8988T (cell line): ENCODE measurements at places on chromosomes 16 and 17.
A peak's percentile ranks its signal among the peaks of the same experiment; 100 is the strongest.

GRCh38 chr17:74502861-74503260 lies 28.4 kb downstream of the CD300LB start:
- no peak for DNase-seq

GRCh38 chr17:80112471-80113032 lies 11.2 kb downstream of the GAA start:
- DNase-seq = no peak

DNA sequence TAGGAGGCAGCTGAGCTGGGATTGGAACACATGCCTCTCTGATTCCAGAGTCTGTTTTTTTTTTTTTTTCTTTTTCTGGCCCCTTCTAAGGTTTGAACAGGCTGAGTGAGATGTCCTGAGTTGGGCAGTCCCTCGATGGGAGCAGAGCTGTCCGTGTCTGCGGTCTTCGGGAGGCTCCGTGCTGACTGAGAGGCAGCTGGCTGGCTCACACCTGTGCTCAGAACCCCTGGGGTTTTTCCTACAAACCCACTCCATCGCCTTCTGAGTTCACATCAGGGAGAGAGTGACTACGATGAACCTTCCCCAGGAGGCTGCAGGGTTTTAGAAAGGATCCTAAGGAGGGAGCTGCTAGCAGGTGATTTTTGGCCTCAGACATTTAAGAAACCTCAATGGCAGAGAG lies 92.5 kb downstream of the IRF8 start:
- DNase-seq = peak; percentile 15

DNA sequence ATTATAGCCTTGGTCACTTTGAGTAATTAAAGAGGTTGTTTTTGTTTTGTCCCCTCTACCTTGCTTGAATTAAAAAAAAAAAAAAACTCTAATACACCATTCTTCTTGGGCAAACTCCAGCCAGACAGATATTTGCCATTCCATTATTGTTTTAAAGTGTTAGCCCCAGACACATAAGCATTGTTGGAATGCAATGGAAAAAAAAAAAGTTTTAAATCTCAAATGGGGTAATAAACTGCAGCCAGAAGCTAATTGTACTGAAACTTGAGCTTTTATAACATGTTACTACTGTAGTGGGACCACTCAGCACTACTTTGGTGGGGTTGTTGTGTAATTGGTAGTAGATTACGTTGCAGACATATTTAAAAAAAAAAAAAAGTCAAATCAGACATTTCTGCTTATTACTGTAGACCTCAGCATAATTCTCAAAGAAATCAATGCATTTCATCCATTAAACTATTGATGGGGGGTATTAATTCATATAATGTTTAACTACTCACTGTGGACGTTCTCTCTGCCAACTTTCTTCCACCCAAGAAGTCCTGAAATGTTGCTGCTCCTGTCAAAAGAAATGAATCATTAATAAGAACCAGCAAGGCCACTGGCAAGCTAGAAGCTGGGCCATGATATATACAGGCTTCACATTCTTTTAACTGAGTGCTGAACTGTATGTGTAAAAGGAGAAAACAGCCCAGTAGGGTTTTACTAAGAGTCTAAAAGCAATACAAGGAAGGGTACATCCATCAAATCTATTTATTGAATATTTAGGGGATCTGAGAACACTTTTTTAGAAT lies 626.6 kb upstream of the SOX9 start:
- no peak for DNase-seq

- DNase-seq = peak; percentile 87
Observed at GRCh38 chr16:79599256-79599836, 1.2 kb downstream of the MAF start.

GRCh38 chr16:82782715-82783251 lies 156.0 kb downstream of the CDH13 start:
- DNase-seq = no peak

DNA sequence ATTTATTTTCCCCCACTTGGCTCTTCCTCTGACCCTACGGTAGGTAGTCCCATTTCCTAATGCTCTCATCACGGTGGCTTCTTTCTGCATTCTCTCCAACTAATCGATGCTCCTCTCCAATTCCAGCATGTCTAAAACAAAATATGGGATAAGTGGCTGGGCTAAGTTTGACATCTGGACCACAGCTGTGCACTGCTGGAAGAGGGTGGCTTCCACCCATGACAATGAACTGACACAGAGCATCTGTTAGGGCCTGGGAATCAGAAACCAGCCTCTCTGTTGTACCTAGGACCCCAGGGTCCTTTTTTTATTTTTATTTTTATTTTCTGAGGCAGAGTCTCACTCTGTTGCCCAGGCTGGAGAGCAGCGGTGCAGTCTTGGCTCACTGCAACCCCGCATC lies 29.0 kb upstream of the SLC39A11 start:
- no peak for DNase-seq

GRCh38 chr16:10579965-10580882 lies at the start of gene EMP2:
Gene EMP2 (minus strand): TSS chr16:10580598. CDS start chr16:10547617, 32,981 bp downstream.
- peak; percentile 82 for DNase-seq

- peak; percentile 49 for DNase-seq
Observed at GRCh38 chr17:75845058-75845711, 981 bp upstream of the UNC13D start.

- no peak for DNase-seq
Observed at GRCh38 chr16:17921357-17921978, 415.1 kb downstream of the NPIPA8 start.

DNA sequence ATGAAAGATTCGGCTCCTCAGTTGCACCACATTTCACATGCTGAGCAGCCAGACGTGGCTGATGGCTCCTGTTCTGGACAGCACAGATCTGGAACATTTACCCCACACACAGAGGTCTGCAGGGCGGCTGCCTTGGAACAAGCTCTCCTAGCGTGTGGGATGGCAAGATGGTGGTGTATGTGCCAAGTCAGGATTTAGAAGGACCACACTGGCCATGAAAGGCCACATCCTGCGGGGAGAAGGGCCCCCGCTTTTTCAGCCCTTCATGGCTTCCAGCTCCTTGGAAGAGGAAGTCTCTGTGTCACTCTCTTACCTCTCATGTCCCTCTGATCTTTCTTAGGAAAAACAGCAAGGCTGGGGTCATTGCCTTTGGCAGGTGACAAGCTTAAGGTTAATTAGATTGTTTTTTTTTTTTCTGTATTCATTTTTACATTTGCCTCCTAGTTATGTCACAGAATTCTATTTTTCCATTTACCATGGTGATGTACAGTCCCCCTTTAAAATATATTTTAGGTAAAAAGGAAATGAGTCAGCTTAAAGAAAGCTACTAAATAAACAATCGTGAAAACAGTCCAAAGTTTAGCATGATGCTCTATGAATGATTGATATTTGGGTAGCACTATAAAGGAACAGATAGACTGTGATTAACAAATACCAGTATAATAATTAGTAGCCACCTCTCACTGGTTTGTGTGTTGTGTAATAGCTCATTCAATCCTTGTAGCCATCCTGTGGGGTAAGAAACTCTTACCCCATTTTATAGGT lies 396.6 kb downstream of the CPPED1 start:
- no peak for DNase-seq

- DNase-seq = no peak
Observed at GRCh38 chr17:16911141-16911937, 60.6 kb downstream of the TNFRSF13B start.

- DNase-seq = no peak
Observed at GRCh38 chr17:29722411-29723198, 99.9 kb upstream of the CORO6 start.

- no peak for DNase-seq
Observed at GRCh38 chr16:15513156-15513555, 78.8 kb downstream of the BMERB1 start.

- DNase-seq = peak; percentile 79
Observed at GRCh38 chr17:31596382-31597323, 205.2 kb downstream of the RAB11FIP4 start.

DNA sequence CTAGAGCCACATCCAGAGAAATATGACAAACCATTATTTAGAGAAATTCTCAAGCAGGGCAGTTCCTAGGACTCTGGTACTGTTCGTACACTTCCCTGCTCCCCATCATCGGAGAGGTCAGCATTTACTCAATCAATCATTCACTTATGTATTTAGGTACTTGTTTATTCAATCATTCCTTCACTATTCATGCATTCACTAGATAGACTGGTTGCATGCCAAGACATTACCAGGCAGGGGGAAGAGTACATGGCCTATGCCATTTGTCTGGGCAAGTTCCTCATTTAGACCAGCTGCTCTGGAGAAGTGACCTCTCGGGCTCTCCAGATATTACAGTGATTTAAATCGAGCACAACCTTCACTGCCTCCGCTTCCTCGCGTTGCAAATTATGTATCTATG lies 603.4 kb downstream of the KCNJ2 start:
- no peak for DNase-seq

DNA sequence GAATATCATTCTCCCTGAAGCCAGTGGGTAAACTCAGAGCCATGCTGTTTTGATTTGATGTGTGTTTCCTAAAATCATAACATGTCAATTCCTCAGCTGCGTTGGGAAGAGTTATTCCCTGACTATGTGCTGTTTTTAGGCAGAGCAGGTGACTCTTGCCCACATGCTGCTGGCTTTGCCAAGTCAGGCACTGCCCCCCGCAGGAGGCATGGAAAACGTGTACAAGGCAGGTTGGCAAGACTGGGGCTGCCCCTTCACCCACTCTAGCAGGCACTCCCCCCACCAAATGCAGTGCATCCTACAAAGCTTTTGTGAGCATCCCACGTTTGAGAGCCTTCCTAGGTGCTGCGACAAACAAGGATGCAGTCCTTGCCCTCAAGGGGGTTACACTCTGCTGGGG lies 38.3 kb upstream of the NAT9 start:
- no peak for DNase-seq

- DNase-seq = no peak
Observed at GRCh38 chr17:55307879-55308278, 43.1 kb downstream of the HLF start.

DNA sequence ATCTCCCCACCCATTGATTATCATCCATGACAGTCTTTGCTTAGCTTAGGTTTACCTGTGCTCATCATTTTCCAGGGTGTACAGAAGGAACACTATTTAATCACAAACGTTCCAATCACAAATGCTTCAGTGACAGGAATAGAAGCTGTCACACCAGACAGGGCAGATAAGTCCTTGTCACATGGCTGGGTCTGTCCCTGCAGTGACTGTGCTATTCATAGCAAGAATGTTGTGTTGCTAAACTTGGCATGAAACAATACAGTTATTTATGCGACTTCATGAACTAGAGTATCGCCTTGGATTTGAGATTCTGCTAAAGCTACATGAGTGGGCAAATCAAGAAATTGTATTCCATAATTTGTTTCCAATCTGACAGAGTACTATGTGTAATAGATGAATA lies 108.4 kb downstream of the CDH13 start:
- DNase-seq = no peak

DNA sequence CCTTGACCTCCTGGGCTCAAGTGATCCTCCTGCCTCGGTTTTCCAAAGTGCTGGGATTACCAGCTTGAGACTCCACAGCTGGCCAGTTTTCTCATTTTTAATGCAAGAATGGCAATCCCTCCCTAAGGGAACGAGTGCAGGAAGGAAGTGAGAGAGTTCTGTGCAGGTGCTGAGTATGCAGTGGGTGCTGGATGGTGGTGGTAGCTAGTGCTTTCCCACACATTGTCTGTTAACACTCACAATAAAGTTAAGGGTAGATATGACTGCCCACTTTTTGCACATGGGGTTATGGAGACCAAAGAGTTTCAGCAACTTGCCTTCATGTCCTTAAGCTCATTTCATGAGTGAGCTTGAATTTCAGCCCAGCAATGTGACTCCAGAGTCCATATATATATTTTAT lies 18.5 kb downstream of the RGS9 start:
- DNase-seq = no peak

DNA sequence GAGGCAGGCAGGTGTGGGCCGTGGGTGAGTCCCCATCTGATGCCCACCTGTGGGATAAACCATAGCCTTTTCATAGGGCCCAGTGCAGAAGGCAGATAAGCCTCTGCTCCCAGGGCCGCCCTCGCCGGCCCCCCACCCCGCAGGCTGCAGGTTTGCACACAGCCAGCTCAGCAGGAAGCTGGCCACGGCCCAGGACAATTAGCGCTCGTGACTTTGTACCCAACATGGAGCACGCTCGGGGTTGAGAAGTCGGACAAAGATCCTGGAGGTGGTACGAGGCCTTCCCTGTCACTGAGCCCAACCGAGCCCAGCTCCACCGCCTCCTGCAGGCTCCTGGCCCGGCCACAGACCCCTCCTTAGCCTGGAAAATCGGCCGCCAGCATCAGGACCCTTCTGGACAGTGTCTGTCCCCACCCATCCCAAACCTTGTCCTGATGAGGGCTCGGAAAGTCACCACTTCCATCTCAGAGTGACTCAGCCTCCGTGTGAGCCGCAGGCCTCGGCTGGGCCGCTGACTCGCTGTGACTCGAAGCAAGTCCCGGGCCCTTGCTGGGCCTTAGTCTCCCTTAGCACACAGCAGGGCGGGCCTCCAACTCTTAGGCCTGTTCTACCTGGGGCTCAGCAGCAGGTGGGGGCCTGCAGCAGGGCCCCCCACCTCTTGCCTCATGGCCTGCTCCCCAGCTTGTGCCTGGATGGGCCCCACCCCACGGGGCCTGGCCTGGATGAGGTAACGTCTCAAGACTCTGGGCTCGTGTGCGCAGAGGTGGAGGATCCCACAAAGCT lies 22.7 kb downstream of the FAM83G start:
- peak; percentile 87 for DNase-seq

GRCh38 chr17:6669479-6670212 lies 18.1 kb downstream of the C17orf100 start:
- DNase-seq = no peak

DNA sequence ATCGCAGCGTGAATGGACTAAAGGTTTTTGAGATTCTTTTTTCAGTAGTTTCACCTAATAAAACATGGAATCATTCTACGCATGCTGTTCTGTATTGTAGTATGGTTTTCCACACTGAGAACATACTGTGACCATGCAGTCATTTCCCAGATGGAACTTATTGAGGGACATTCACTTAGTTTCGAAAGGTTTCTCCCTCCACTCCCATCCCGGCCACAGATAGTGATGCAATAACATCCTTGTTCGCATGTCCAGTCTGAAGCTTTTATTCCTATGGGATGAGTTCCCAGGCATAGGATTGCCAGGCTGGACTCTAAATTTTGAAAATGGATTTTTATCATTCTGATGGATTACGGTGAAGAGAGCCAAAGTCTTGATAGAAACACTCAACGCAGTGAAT lies 420.4 kb downstream of the WWOX start:
- no peak for DNase-seq

DNA sequence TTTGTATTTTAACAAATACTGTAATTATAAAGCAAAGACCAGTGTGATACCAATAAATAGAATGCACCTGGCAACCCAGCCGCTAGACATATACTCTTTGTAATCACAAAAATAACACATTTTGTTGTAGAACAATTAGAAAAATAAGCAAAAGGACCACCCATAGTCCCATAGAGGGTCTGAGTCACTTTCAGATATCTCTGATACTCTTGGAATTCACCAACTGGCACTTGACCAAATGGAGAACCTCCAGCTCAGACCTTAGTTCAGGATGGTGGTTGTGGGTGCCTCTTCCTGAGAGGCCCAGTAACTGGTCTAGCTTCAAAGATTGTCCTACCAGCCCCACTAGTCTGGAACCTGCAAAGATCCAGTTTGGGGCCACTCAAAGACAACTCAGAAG lies 789 bp upstream of the TERF2 start:
- DNase-seq = no peak

GRCh38 chr17:78124081-78124835 lies 4.3 kb downstream of the TMC6 start:
- no peak for DNase-seq

GRCh38 chr17:50056217-50056960 lies 479 bp downstream of the ITGA3 start:
- peak; percentile 71 for DNase-seq
